ENCODE measurements at places on chromosomes 2 and 18.

DNA sequence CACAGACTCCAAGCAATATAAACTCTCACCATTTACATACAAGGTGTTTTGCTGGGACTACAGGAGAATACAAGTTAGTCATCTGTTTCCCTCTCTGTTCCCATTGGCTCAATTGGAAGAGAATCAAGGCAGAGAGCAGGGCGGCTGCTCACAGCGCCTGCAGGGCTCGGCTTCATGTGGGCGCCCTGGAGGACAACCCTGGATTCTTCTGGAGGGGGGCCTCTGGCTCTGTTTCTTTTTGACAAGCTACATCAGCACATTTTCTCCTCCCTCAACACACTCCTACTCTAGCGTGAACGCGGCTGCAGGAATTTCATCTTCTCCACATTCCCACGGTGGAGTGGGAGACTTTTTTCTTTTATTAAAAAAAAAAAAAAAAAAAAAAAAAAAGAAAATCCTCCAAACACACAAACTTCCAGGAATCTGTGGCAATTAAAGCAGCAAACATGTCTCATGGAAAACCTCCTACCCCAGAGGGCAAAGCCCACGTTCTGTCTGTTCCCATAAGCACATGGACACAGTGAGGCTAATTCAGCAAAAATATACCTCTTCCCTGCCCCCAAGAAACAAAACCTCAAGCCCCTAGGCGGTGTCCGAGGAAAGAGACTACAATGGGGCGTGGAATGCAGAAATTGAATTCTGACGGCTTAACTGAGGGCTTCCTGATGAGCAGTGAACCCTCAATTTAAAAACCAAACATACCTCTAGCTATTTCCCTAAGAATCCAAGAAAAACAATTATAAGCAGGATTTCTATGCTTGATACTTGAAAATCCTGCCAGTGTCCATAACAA is 50.6 kb downstream of the PARD6G start:
- no peak for DNase-seq

DNA sequence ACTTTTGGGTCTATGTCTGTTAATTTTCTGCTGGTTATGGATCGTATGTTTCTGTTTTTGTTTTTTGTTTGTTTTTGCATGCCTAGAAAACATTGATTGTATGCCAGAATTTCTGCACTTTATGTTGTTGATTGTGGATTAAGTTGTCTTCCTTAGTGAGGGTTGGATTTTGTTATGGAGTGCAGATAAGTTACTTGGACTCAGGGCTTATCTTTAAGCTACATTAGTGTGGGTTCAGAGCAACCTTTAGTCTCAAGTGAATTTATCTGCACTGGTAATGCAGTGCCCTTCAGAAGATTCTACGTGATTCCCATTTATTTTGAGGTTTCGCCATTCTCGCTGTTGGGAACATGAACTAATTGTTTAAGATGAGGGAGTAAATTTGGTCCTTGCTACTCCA is 32.9 kb downstream of the UBR3 start:
- DNase-seq: no peak

DNA sequence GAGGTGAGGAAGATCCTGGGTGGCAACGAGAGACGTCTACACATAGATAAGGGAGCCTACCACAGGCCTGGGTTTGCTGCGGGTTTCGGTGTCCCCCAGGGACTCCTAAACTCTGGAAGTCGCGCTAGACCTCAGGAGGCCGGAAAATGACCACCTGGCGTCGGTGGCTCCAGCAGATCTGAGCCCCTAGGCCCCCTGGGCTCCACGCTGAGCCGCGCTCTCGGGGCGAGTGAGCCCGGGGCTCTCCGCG is 987 bp upstream of the DLX1 start:
- no peak for DNase-seq

DNA sequence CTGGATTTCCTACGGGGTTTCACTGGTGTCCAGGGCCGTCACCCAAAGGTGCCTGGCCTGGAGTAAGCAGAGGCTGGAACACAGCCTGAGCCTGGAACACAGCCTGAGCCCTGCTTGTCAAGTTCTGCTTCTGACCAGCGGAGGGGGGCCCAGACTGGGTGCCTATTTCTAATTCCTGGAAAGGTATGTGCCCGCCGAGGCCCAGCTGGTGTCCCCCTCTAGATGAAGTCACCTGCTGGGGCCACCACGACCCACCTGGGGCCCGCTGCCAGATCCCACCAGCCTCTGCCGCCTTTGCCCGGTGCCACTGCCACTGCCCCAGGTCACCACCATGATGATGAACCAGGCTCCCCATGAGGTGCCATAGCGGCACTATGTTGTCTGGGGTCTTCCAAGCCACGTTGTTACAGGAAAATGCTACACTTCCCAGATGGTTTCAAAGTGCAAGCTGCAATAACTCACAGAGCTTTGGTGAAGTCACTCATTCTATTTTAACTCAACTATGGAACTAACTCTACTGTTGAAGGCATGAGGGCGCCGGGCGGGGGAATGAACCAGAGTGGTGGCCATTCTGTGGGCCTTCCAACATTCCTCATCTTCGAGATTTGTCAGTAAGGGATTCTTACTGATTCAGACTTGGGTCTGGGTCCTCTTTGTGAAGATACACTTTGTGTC is 40.9 kb upstream of the LAPTM4A start:
- DNase-seq: no peak

DNA sequence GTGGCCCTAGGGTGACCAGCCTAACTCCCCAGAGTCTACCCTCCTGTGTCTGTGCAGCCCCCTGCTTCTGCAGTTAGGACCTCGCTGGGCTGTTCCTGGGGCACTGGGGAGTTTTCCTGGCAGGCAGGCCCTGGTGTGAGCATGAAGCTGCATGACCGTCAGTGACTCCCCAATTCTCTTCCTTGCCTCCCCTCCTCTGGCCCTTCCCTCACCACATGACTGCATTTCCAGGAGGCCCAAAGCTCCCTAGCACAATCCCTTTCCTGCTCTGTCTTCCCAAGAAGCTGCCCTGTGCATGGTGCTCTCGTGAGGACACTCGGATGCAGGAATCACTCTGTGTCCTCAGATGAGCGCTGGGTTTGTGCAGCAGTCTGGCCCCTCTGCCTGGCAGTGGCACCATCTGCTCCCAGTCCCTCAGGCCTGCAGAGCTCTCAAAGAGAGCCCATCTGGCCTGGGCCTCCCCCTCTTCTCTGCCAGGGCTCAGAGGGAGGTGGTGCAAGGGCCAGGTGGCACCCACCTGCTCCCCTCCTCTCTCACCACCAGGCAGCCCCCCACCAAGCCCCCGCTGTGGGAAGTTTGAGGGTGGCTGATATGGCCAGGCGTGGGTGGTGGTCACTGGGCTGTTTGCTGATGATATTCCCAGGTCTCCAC is 125.6 kb upstream of the HS6ST1 start:
- no peak for DNase-seq

DNA sequence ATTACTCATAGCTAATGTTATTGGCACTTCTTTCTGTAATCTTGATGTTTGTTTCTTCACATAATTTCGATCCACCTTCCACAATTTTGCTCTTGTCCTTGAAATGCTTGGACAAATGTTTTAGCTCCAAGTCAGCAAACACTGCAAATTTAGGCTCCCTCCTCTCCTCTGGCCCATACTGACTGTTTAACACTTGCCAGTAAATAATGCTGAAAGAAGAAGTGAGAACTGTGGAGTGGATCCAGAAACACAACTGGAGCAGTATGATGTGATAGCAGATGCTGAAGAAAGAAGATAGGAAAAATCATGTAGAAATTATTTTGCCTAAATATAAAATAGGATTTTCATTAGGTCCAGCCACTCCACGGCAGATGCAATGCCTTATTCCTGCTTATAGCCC is 415.0 kb upstream of the GYPC start:
- DNase-seq: no peak

- no peak for DNase-seq
Observed at GRCh38 chr18:4060427-4061281, 394.5 kb downstream of the DLGAP1 start.

DNA sequence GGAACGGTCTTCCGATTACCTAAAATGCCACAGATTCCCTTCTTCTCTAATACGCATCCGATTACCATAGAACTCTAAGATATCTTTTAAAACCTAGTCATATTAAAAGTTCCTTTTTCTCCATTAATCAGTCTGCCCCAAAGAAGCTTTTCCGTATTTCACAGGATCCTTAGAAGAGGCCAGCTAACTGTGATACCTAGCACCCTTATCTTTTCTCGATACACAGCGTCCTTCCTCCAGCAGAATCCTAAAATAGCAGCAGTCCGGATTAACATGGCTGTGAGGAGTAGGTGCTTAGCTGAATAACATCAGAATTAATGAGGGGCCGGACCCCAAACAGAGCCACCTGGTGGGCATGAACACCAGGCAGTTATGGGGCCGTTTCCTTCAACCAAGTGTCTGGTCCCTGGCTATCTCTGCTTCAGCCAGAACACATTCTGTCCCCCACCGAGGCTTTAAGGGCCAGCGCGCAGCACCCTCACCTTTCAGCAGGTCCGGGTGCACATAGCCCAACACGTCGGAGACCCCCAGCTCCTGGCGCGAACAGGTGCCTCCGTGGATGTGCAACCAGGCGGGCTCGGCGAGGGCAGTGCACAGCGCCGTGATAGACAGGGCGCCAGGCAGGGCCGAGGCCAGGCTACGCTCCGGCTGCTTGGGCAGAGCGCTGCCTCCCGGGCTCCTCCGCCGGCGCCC is 995 bp downstream of the TMEM127 start:
- no peak for DNase-seq

DNA sequence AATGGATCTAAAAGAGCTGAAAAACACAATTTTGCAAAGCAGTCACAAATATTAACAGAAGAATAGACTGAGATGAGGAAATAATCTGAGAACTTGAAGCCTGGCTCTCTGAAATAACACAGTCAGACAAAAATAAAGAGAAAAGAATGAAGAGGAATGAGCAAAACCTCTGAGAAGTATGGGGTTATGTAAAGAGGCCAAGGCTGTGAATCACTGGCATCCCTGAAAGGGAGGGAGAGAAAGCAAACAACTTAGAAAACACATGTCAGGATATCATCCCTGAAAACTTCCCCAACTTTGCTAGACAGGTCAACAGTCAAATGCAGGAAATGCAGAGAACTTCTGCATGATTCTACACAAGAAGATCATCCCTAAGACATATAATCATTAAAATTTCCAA is 73.5 kb upstream of the LHCGR start:
- DNase-seq: no peak

- no peak for DNase-seq
Observed at GRCh38 chr2:137002896-137003295, 237.6 kb downstream of the THSD7B start.

- no peak for DNase-seq
Observed at GRCh38 chr2:16763493-16763899, 97.9 kb upstream of the CYRIA start.

DNA sequence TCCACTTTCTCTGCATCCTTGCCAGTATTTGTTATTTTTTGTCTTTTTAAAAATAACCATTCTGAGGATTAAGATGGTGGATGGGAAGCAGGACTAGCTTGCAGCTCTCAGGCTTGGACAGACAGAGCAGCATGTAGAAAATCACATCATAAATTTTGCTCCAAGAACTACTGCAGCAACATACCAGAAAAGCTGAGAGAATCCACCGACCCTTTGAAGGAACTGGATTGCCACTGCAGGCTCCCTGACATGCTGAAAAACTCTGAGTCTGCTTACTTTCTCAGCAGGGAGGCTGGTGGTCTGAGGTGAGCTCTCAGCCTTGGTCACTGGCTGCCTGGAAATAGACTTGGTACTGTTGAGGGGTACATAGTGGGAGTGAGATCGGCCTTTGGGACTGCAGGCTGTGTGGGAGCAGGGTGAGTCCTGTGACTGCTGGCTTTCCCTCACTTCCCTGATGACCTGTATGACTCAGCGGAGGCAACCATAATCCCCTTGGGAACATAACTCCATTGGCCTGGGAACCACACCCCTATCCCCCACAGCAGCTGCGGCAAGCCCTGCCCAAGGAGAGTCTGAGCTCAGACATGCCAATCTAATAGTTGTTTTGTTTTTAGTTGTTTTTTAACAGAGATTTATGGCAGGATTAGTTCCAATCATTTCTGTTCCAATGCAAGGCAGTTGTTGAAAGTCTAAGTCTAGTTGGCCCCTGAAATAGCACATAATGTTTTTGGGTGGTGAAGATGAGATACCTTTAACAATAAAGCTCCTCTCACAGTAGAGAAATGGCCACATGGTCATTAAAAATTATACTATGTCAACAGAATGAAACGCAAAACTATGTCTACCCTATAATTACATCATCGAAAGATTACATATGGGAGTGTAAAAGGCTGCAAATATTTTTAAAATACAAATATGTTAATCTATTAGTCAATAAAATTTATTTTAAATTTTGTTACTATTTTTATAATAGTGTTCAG is 414.2 kb upstream of the CHAC2 start:
- no peak for DNase-seq

DNA sequence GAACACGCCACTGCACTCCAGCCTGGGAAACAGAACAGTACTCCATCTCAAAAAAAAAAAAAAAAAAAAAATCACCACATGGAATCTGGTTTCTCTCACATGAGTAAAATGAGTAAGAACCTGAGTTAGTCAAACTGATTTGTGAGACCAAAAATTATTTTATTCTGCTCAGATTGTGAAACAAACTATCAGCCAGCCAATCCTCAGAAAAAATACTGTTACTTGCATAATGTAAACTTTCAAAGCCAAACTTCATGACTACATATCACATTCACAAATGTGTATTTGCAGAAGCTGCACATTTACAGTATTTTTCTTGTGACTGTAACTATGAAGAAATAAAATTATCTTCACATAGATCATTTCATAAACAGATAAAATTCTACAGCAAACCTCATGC is 23.2 kb downstream of the SUMO1 start:
- DNase-seq: no peak

DNA sequence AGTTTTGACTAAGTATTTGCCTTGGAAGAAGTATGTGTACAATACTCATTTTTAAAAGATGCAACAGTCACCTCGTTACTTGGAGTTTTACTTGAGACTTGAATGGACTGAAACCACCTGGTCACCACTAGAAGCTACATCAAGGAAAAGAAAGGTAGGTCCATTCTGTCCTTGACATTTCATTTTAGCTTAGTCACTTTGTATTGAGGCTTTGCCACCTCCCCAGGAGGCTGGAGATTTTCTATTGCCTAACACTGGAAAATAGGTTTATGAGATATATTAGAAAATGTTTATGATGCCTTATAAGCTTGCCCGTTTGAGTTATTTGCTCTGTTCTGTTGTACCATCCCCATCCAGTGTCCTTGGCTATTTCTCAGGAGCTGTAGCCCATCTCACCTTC is 107.9 kb upstream of the ETAA1 start:
- DNase-seq: no peak

- DNase-seq: no peak
Observed at GRCh38 chr2:60496475-60496874, 57.0 kb downstream of the BCL11A start.

DNA sequence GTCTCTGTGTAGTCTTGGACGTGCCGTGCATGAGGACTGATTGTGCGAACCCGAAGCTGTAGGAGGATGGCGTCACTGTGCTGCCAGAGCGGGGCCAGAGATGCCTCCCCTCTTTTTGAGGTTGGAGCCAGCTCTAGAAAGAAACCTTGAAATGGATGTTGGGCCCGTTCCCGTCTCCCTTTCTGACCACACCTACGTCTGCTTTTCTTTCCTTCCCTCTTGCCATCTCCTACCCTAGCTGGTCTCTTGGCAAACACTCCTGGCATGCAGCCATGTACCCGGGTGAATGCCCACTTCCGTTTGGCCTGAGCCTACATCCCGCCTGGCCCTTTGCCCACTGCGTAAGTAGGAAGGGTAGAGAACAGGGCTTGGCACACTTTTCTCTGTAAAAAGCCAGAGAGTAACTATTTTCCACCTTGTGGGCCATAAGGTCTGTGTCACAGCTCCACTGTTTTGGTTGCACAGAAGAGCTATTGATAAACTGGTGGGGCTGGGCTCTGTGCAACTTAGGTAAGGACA is 37.4 kb downstream of the SH3BP4 start:
- DNase-seq: no peak
